Activated naive CD8-positive, alpha-beta T cell treated with anti-CD3 and anti-CD28 coated beads, Interleukin-2, amount 50 U/mL, for 24 hours (primary cell): ENCODE measurements at places on chromosomes 3 and 15.

- no peak for DNase-seq
These were observed 250.2 kb downstream of the THRB start for GRCh38 chr3:24244491-24244890.

- no peak for DNase-seq
These were observed 68.5 kb downstream of the C3orf70 start for GRCh38 chr3:185084402-185084801.

- no peak for DNase-seq
These were observed 5.1 kb downstream of the GP9 start for GRCh38 chr3:129065720-129066073.

DNA sequence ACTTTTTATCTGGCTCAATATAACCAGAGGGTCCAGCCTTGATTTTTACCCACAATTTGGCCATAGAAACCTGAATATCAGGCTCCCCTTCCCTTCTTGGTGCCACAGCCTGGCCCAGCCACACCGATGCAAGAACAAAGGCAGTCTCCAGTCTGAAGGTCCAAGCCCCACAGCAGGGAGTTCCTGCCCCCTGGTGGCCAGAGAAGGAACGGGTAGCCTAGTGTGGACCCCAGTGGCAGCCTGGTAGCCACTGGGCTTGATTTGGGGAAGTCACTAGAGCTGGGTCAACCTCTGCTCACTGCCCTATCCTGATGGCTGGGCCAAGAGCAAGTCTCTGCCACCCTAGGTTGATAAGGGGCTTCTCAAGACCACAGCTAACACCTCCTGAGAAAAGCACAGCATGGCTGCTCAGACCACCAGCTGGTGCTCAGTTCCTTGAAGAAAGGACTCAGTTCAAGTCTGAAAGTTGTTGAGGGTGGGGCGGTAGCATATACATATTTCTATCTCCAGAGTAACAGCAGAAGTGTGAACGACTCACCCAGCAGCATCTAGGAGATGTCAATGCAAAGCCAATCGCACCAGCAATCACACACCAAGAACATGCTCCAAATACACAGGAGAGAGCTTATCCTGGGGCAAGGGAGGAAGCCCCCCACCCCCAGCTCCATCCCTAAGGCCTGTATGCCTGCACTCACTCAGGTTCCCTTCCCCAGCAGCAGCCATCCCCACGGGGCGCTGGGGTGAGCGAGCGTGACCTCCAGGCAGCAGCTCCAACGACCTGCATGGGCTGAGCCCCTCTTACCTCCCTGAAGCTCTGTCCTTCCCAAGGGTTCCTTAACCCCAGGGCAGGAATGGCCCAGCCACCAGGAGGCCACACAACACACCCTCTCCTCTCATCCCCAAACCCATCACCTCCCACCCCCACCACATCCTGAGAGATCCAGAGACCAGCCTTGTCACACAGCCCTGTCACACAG, 7.6 kb downstream of the PFKFB4 start:
- peak; percentile 85 for DNase-seq

DNA sequence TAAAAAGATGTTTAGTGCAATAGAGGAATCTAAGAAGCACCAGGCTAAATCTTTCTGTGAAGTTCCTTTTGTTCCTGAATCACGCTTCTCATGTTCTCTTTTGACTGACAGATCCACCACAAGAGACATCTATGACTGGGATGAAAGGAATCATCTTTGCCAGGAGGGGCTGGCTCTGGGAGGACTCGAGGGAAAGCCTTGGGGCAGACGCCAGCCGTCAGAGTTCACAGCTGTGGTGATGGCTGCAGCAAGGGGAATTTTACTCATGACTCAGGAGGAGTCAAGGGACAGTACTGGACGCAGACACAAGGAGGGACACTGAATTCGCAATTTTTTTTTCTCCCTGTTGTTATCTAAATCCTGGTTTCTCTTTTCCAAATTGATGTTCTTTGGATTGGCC, 38.7 kb downstream of the C3orf38 start:
- DNase-seq = no peak

GRCh38 chr3:68249265-68249664, 594.9 kb upstream of the SUCLG2 start:
- no peak for DNase-seq

DNA sequence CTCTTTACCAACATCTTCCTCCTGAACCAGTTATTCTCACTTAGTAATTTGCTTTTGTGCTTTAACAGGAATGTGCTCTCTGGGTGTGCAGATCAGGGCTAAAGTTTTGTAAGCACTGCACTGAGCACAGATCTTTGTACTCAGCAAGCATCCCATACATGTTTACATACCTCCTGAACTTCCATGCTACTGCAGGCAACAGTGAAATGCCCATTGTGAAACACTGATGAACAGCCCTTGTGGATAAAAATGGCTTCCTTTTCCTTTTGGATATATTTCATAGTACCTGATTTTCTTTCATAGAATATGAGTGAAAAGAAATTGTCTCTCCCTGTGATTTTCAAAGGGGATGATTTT, 855.9 kb downstream of the MCTP2 start:
- no peak for DNase-seq

GRCh38 chr15:57614241-57614640, 22.5 kb downstream of the MYZAP start:
- DNase-seq = no peak

- DNase-seq = no peak
These were observed 18.4 kb downstream of the MEIS2 start for GRCh38 chr15:37081983-37082382.

- no peak for DNase-seq
These were observed 245.4 kb downstream of the LRRN1 start for GRCh38 chr3:4044619-4045018.

- no peak for DNase-seq
These were observed 23.0 kb upstream of the BFSP2 start for GRCh38 chr3:133376810-133377209.
